Daoy (cell line): ENCODE measurements at places on chromosomes 6 and 20. TPM values are rescaled to one million over a fixed set of nuclear protein-coding genes. Genes with fewer than 3 reads are reported as not detected.
A peak's percentile ranks its signal among the peaks of the same experiment; 100 is the strongest.

DNA sequence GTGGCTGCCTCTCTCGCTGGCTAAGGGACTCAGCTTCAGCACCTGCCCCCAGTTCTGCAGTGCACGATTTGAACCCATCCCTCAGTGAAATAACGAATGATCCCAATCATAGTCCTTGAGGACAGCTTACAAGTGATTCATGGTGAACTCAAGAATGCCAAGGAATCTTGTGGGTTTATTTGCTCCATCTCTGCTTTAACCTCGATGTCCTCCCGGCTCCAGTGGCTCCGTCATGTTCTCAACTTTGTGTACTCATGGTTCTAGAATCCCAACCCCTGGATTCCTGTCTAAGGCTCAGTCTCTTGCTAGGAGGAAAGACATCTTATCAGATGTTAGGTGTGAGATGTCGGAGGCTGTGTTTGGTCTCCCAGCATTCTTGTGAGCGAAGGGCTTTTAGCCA is 29.0 kb upstream of the GTSF1L start:
- no peak for DNase-seq

DNA sequence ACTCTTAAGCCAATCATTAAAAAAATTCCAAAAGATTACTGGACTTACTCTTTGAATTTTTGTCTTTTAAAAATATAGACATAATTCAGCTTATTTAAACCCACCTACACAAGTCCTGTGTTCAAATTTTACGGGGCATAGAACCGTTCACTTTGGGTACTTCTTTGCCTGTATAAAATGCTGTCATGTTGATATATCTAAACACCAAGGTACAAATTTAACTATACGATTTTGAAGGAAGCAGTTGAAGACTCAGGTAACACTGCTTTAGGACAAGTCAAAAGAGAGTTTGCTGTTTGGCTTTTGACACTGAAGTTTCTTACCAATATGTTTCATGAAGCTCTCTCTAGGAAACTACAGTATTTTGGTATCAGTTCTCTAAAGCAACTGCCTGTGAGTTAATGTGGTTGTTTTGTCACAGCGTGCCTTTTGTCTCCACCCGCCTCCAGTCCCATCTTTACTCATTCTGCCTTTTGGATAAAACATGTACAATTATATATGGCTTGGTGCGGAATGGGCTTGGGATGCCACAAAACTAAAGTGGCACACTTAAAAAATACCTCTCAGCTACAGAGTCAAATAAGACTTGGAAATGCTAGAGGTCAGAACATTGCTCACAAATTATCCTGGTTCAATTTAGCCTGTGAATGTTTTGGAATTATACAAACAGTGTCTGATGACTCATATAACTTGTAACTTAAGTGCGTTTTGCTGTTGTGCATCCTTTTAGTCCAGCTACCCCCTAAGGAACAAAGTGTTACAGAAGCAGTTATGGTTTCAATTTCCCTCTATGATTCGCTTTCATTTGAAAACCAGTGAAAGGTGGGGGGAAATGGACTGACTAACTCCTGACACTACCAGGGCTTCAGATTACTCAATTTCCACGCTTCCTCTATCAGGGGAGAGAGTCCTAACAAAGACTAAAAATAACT is 38.7 kb downstream of the RGS17 start:
- peak; percentile 89 for DNase-seq

DNA sequence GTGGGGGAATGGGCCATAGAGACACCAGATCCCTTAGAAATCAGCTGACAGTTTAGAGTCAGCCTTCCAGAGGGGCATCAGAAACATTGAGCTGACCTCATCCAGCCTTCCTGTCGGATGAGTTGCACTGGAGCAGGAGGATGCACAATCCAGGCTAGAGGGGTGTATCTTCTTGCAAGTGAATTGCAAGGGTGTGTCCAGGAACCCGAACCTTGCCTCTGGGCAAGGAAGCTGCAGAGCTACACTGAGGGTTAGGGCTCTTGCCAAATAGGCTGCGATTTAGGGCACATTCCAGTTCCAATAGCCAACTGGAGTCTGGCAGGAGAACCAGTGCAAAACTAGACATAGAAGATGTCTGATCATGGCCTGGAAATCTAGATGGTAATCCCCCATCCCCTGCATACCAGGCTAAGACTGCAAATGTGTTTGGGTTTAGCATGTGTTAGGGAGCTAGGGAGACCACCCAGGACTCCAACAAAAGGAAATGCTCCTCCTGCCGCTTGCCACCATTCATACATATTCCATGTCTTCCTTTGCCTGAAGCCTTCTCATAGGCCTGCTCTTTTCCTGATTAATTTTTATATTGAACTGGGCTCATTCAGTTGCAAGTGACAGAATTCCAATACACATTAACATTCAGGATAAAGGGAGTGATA is 6.3 kb upstream of the UTRN start:
- DNase-seq = peak; percentile 33

DNA sequence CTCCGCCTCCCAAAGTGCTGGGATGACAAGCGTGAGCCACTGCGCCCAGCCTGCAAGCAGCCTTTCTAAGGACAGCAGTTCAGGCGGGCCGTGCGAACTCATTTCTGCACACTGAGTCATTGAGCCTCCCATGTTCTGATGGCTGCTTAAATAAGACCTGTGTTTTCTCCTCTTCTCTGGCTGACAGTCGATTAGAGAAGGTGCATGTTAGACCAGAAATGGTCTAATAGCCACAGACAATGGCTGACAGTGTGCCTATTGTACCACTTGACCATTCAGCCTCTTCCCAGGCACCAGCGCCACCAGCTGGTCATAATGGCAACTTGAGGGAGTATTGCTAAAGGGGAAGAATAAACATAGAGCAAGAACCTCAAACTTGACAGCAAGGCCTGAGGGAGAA is 6.2 kb downstream of the CST11 start:
- DNase-seq = peak; percentile 37

GRCh38 chr6:149216459-149216858 is 101.1 kb upstream of the TAB2 start:
- DNase-seq = no peak

- DNase-seq = peak; percentile 19
Observed at GRCh38 chr6:80641591-80641990, 535.1 kb downstream of the BCKDHB start.

GRCh38 chr6:3209114-3210023 is 18.1 kb downstream of the TUBB2B start:
- DNase-seq = peak; percentile 99

DNA sequence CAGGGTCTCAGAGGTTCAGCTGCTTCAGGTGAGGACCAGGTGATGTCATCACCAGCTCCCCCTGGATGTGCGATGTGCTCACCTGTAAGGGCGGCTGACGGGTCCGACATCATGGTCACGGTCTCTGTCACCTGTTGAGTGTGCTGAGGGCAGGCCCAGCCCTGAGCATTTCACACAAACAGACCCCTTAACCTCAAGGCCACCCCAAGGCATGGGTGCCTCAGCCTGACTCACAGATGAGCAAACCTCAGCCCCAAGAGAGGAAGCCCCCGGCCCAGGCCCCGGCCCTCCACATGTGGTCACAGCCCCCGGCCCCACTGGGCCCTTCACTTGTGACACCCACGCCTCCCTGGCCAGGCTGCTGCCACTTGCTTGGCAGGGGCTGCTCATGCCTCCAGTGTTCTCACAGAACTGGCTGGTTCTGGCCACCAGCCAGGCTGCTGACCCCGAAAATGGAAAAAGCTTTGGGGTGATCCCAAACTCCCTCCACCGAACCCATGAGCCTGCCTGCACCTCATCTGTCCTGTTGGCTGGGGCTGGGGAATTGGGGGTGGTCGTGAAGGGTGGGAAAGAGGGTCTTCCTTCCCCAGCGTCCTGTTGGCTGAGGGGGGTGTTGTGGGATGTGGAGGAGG is 33.3 kb downstream of the PRR18 start:
- no peak for DNase-seq

GRCh38 chr6:28393912-28394662 is 5.5 kb downstream of the ZSCAN12 start:
- no peak for DNase-seq

DNA sequence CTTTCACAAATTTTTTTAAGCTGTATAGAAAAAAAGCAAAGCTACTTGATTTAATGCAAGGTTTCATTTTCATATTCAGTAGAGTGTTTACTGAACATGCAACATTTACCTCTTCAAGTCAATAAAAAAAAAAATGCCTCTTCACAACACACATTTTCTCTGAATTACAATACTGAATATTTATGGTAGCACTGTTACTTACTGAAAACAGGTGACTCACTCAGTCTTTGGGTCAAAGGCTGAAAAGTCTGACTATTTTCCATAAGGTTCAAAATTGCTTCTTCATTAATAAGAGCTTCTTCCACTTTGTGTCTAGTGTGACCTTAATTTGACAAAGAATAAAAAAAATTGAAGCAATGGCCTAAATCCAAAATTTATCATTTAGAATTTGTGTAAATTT is 101.9 kb downstream of the REV3L start:
- DNase-seq = no peak

DNA sequence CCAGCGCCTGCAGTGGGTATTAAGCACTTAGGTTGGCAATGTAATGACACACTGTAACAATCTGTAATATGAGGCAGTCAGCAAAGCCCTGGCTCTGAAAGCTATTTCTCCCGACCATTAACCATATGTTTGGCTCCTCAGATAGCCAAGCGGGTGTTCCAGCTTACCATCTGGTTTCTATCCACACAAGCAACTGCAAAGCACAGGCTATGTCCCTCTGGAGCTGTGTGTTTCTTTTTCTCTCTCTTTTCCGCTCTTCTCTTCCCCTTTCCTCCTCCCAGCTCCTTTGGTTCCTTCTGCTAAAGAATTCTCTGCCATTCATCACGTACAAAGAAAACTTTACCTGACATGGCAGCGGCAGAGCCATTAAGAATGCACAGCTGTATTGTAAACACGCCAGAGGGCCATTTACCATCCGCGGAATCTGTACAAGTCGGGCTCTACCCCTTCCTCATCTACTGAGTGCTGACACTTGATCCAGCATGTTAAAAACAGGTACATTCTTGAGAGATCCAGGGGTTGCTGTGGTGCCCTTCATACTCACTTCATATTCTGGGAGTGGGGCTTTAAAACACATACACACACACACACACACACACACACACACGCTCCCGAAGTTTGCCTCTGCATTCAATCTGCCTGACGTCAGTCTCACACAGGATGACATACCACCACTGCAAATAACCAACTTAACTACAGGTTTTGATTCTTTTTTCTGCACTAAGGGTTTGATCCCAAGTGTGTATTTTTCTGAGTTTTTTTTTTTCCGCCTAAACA is 77.2 kb downstream of the BACH2 start:
- peak; percentile 62 for DNase-seq

DNA sequence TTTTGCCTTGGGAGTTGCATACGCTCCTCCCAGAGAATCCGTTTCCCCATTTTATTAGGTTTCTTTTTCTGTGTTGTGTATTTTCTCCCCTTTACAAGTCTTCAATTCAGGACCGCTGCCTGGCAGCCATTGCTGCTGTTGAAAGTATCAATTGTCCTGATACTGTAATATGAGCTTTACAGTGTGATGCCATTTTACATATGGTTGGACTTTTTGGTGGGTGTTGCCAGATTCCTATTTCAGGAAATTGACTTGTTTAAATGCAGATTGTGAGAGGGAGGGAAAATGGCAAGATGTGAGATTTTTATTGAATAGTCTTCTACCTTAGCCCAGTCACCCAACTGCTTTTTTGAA is 1.2 kb downstream of the PANK2 start:
- DNase-seq = no peak

- DNase-seq = no peak
Observed at GRCh38 chr20:59984541-59984940, 26.3 kb downstream of the CDH26 start.

GRCh38 chr20:17179840-17180239 is 47.0 kb upstream of the PCSK2 start:
- no peak for DNase-seq

DNA sequence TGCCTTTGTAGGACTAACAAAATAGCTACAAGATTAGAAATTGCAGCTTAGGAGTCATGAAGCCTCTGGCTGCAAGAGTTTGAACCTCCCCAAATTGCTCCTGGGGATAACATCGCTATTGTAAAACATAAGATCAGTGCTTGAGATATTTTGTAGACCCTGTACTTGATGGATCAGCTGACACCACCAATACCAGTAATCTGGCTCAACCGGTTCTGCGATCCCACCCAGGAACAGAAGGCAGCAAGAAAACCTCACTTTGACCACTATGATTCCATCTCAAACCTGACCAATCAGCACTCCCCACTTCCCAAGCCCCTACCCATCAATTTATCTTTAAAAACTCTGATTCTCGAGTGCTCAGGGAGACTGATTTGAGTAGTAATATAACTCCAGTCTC is 265.7 kb upstream of the PRND start:
- DNase-seq = no peak

- no peak for DNase-seq
Observed at GRCh38 chr6:123742626-123743025, 61.0 kb upstream of the NKAIN2 start.

GRCh38 chr6:122712093-122712447 is 67.4 kb upstream of the FABP7 start:
- no peak for DNase-seq

DNA sequence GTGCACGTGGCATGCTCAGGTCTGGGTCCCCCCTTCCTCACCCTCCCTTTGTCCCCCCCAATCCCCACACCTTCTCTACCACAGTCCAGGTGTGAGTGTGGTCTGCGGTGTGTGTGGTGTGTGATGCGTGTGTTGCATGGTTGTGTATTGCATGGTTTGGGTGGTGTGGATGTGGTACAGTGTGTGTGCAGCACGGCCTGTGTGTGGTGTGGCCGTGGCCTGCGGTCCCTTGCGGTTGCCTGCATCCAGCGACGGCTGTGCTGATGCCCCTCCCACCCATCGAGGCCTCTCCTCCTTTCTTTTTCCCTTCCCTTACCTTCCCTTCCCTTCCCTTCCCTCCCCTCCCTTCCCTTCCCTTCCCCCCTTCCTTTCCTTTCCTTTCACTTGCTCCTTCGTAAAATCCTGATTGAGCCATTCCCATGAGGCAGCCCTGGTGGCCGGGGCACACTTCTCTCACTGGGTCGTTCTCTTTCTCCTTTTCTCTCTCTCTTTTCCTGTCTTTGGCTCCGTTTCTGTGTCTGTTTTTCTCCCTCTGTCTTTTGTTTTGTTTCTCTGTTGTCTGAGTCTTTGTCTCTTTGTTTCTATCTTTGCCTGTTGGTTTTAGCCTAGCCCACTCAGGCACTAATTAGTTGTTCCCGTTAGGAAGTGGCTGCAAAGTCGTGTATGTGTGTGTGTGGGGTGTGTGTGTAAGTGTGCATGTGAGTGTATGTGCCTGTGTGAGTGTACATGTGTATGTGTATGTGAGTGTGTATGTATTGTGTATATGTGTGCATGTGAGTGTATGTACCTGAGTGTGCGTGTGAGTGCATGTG is 65.7 kb downstream of the SRC start:
- DNase-seq = no peak

DNA sequence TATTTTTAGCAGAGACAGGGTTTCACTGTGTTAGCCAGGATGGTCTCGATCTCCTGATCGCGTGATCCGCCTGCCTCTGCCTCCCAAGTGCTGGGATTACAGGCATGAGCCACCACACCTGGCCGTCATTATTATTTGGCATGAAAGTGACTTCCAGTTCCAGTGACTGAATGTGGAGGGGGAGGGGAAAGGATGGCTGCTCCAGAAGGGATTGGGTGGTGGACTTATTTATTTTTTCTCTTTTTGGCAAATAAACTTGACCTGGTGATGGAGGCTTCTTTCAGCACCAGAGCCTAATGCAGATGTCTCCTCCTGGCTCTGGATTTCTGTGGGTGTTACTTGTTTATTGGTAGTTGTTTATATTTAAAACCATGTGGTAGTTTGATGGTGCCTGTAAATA is 16.9 kb upstream of the SLC22A23 start:
- no peak for DNase-seq

Gene HS3ST5
- not detected in 2 replicates for total RNA-seq

Gene PNLDC1
- 0.06 TPM in 1 of 2 replicates, not detected in the other for total RNA-seq

Gene PLA2G7
- not detected in 2 replicates for total RNA-seq

Gene RNF5
- total RNA-seq = 70.4 and 80.2 TPM in 2 replicates

Gene OPRL1
- 0.33 and 0.51 TPM in 2 replicates for total RNA-seq

Gene CALHM6
- total RNA-seq = 6.0 and 11.7 TPM in 2 replicates

Gene PRR18
- total RNA-seq = 3.2 TPM in 1 of 2 replicates, not detected in the other
